ENCODE measurements at places on chromosomes 16 and 17.

DNA sequence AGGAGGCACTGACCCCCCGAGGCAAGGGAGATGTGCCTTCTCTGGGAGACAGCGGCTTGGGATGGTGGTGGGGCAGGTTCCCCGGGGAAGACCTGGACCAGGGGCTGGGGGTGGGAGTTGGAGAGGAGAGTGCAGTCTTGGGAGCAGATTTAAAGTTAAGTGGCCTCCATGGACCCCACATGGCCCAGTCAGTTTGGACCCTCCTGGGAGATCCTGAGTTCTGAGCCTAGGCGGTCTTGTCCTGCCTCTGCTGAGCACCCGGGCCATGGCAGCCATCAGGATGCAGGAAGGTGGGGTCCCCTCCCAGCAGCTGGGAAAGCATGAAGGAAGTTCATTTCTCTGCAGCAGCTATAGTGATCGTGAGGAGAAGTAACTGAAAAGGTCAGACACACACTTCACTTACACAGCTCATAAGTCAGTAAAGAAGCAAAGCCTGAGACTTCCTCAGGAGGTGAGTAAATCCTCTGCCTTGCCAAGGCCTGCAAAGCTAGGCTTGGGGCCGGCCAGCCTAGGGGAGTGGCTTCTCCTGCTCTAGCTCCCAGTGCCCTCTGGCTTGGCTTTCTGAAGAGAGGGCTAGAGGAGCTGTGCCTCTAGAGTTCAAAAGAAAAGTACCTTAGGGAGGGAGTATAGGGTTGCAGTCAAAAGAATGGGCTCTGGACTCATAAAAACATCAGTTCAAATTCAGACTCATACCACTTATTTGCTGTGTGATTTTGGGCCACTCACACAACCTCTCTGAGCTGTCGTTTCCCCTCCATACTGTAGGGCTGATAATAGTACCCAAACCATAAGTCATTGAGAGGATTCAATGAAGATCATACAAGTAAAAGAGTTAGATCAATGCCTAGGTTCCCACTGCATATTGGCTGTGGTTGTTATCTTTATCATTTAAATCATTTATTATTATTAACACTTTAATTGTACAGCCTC is 31.0 kb upstream of the C16orf78 start:
- DNase-seq, result no peak

DNA sequence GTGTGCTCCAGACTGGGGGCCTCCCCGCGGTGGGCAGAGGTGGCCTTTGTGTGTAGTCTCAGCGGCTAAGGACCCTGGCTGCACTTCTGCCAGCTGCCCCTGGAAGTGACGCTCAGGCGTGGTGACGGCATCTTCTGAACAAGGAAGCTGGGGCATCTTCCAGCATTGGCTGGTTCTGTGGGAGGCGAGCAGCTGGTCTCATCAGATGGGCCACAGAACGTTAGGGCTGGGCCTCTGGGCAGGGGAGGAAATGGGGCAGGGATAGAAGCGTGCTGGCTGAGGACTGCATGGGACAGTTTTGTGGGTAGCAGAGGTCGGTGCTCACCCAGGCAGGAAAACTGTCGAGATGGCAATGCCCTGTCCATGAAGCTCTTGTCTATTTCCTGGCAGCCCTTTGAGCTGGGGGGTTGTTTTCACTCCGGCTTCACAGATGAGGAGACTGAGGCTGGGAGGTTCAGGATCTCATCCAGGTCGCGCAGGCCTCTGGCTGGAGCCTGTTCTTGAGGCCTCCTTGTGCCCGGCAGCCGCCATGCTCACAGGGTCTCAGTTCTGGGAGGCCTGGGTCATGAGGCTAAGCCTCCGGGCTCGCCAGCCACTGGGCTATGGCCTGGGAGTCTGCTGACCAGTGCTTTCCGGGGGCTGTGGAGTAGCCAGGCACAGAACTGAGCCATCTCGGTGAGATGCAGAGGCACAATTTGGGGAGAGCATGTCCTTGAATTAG is 16.3 kb downstream of the IRF8 start:
- no peak for DNase-seq

DNA sequence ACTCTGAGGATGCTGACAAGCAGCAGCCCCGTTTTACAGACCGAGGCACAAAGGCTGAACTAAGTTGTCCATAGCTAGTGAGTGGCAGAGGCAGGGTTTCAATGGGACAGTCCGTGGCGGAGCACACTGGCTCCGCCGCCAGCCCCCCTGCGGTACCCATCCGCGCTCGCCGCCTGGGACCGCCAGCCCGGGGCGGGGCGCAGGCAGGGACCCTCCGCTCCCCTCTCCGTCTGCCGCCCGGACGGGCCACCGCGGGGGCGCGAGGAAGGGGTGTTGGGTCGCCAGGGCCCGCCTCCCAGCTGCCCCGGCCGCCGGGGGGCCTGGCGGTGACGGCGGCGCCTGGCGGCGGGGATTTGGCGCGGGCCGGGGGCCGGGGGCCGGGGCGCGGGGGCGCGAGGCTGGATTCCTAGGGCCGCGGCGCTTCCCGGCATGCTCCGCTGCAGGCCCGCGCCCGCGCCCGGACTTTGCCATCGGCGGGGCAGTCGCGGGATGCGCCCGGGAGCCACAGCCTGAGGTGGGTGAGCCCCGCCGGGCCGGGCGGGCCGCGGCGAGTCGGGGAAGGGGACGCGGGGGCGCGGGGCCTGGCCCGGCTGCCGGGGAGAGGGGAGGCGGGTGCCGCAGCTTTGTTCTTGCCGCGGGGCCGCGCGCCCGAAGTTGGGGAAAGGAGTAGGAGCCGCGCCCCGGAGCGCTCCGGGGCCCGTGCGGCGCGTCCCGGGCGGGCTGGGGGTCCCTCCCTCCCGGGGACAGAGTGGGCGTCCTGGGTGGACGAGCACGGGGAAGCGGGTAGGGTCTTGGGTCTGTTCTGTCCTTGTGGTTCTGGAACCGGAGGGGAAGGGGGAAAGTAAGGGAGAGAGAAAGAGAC is at the start of gene TMEM98:
TSS of gene TMEM98 (plus strand) at position 430 of the 862 bp plus-strand sequence. CDS start 3,376 bp downstream, outside the sequence.
- DNase-seq, result peak; percentile 46

GRCh38 chr16:2842340-2843000 is 12.4 kb downstream of the ZG16B start:
- peak; percentile 73 for DNase-seq

- no peak for DNase-seq
Measured at GRCh38 chr17:44792276-44792675, 33.5 kb downstream of the ADAM11 start.

GRCh38 chr17:7862692-7863437 is 5.1 kb downstream of the CYB5D1 start:
- no peak for DNase-seq

- DNase-seq, result no peak
Measured at GRCh38 chr17:3657874-3658783, 10.2 kb downstream of the TAX1BP3 start.

DNA sequence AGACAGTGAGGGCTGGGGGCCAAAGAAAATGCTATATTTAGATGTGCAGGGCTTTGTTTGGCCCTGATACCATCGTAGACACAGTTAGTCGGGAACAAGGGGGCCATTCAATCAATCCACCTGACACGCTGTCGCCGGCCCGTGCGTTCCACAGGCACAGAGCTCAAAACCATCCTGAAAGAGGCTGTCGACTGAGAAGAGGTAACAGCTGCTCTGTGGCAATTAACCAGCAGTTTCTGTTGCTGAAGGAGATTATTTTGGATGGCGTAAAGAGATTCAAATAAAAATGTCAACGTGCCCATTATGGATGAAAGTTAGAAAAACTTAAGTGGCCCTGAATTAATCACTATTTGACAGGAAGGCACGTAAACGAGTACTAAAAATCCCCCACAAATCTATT is 276.2 kb upstream of the IRX5 start:
- DNase-seq, result no peak

DNA sequence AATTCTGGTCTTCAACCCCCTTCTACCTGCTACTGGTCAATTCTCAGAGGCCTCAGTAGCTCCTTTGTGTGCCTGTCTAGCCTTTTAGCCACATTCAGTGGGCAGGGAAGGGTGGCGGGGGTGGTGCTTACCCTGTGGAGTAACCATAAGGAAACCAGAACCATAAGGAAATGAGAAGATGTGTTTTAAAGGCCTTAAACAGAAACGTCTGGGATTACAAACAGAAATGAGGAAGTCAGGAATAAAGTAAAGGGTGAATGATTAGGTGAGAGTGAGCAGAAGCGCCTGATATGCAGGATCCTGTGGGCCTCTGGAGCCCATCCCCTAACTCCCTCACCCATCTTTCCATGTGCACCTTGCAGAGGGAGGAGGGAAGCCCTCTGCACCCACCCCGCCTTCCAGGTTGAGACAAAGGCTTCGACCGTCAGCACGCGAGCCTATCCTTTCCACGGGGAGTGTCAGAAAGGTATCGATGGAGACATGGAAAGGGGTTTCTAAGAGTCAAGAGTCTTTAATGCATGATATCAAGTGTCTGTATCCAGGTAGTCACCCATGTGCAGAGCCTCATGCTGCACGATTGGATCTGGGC is 20.4 kb downstream of the KIAA0513 start:
- no peak for DNase-seq
